ENCODE measurements at places on chromosomes 12 and 14.

- DNase-seq, result peak; percentile 48
Measured at GRCh38 chr12:104360157-104360556, 56.6 kb downstream of the EID3 start.

GRCh38 chr14:94120667-94121340, 8.6 kb downstream of the IFI27L2 start:
- DNase-seq, result peak; percentile 52

DNA sequence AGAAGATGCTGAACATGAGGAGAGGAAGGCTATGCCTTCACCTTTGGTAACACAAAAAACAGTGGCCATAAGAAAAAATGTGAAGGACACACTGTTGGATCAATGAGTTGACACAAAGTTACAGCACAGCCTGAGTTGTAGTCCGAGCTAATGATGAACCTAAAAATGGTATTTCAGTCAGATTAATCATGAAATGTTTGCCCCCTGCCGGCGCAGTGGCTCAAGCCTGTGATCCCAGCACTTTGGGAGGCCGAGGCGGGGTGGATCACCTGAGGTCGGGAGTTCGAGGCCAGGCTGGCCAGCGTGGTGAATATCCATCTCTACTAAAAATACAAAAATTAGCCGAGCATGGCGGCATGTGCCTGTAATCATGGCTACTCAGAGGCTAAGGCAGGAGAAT, 1.3 kb upstream of the CAPRIN2 start:
- DNase-seq, result no peak

DNA sequence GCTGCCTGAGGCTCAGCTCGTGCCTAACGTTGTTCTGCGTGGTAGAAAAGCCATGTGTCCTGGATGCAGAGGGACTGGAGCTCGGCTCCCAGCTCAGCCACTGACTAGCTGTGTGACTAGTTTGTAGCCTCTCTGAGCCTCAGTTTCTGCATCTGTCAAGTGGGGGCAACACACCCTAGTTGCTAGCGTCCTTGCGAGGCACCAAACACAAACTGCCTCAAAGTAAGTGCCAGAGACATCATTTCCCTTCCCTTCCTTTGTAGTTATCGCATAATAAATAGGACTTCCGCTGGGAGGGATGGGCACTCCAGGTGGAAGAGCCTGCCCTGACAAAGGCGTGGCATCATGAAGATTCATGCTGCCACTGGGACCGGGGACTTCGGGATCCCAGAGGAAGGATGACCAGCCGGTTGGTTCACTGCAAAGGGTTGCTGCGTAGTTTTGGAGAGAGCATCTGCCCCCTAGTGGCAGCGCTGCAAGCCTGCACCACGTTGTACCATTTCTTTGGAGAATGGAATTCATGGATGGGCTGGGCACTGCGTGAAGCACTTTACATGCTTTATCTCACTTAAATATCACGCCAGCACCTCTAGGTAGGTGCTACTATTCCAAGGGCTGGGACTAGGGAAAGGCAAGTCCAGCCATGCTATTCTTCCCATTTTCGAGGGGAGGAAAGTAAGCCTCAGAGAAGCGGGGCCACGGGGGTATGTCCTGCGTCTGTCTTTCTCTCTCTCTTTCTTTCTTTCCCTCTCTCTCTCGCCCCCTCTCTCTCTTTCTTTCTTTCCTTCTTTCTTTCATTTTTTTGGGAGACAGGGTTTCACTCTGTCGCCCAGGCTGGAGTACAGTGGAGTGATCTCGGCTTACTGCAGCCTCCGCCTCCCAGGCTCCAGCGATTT, 4.6 kb downstream of the CCDC197 start:
- DNase-seq, result peak; percentile 59

- no peak for DNase-seq
Measured at GRCh38 chr12:111209811-111210210, 159.1 kb downstream of the PHETA1 start.

DNA sequence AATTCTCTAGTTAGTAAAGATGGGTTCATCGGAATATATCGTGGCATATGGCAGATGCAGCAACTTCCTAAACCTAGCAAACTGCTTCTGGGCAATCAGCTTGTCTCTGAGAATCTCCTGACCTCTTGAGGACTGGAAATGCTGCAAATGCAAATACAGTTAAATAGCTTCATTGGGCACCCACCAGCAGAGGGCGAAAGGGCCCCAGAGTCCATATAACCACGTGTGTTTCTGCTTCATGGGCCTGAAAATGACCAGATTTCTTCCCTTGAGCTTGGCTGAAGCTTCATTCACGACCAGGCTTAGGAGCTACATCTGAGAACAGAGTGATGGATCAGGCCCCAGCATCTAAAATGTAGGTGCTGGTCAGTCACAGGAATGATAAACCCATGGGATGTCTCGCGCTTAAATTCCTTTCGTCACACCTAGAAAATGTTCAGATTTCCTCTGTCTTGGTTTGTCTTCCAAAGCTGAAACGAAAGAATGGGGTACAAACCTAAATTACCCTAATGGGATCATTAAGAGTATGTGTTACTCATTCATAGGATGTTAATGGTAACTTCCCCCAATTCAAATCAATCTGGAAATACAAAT, 1482.5 kb upstream of the TMEM132C start:
- peak; percentile 65 for DNase-seq

- DNase-seq, result no peak
Measured at GRCh38 chr12:62044450-62045135, 215.6 kb upstream of the USP15 start.

GRCh38 chr14:92794547-92794941, 439 bp downstream of the GOLGA5 start:
- DNase-seq, result no peak

GRCh38 chr14:92430686-92431085, 82.9 kb upstream of the RIN3 start:
- no peak for DNase-seq

GRCh38 chr14:80584744-80585505, 356.6 kb downstream of the CEP128 start:
- peak; percentile 57 for DNase-seq

GRCh38 chr12:52531566-52532300, 11.5 kb upstream of the KRT5 start:
- DNase-seq, result no peak

GRCh38 chr12:42564556-42564955, 25.0 kb downstream of the PRICKLE1 start:
- DNase-seq, result no peak

DNA sequence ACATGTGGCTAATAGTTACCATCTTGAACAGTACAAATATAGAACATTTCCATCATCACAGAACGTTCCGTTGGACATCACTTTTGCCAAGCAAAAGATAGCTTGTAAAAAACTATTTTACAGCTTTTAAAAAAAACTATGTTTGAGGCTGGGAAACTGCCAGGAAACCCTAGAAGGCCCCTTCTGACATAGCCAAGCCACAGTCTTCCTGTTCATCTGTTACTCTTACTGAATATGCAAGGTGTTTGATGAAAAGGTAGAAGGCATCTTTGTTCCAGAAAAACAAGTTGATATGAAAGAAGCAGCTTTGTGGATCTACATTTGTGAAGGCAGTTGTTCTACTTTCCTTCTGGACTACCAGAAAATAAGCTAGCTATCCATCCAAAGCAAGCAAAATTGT, 23.6 kb upstream of the WNK1 start:
- DNase-seq, result no peak

GRCh38 chr12:94255006-94255405, 106.6 kb downstream of the PLXNC1 start:
- no peak for DNase-seq

- no peak for DNase-seq
Measured at GRCh38 chr14:71410578-71411284, 503.5 kb downstream of the PCNX1 start.

DNA sequence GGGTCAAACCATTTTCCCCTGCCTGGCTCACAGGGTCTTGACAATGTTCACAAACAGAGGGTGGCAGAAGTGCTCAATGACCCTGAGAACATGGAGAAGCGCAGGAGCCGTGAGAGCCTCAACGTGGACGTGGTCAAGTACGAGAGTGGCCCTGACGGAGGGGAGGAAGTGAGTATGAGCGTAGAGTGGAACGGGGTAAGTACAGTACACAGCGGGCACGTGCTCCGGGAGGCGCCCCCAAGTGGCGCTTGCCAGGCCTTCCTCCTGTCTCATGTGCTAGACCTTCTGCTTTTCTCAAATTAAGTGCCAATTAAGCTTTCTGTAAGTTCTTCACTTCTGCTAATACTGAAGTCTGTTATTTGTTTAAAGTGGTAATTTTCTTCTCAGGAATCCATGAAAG, 35.9 kb downstream of the XRCC3 start:
- DNase-seq, result no peak

- DNase-seq, result no peak
Measured at GRCh38 chr12:108806346-108806745, 51.0 kb downstream of the SSH1 start.

DNA sequence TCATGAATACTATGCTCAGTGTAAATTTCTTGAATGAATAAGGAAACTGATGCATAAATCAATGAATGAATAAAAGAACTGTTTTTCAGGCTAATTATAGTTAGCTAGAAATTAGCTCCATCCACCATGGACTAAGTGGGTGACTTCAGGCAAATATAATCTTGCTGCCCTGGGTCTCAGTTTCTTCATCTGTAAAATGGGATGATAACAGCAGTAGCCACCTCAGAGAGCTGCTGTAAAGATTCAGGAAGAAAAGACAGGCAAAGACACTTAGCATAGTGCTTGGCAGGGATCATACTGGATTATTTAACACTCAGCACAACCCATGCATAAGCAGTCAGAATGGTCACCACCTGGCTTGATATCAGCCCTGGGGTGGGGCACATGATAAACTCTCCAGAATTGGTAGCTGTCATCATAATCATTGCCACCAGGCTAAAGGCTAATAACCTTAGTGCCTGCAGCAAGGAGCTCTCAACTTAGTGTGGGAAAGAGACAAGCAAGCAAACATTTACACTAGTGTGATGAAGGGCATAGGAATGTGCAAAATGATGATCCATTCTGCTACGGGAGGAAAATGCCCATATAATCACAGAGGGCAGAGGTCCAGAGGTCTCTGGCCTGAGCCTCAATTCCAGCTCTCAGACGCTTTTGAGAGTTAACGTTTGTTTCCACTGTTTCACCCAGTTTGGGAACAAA, 234.7 kb upstream of the TBX3 start:
- DNase-seq, result peak; percentile 55

DNA sequence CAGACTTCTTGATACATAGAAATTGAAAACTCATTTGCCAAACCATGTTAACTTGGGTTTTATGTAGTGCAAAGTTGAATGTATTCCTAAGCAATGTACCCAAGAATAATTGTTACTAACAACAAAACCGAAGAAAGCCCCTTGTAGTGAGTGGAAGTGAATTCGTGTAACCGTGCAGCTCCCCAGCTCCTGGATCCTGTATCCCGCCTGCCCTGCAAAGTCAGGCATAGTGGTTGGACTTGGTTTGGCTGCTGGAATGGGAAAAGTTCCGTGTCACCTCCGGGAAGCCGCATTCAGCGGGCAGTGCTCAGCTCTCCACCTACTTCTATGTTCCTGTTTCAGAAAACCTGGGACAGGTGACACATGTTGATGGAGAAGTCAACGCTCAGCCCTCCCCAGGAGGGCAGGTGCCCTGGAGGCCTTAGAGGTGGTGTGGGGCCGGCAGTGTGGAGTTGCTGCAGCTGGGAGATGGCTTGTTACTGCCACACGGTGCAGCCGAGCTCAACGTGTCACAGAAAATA, 29.2 kb upstream of the C14orf180 start:
- DNase-seq, result no peak

DNA sequence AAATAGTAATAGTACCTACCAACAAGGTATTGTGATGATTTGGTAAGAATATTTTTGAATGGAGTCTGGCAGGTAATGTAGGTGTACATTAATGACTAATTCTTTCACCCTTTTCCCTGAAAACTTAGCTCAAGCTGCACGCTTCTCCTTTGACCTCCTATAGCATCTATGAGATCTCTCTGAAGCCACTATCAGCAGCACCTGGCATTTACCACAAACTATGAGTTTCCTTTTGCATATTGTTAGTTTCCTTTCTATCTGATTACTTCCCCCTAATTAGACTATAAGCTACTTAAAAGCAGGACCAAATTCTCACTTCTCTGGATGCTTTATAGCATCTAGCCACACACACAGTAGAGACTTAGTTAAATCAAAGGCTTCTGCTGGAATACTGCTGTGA, 48.1 kb downstream of the SLC8A3 start:
- no peak for DNase-seq

- no peak for DNase-seq
Measured at GRCh38 chr12:6883683-6884082, 10.6 kb upstream of the SPSB2 start.

DNA sequence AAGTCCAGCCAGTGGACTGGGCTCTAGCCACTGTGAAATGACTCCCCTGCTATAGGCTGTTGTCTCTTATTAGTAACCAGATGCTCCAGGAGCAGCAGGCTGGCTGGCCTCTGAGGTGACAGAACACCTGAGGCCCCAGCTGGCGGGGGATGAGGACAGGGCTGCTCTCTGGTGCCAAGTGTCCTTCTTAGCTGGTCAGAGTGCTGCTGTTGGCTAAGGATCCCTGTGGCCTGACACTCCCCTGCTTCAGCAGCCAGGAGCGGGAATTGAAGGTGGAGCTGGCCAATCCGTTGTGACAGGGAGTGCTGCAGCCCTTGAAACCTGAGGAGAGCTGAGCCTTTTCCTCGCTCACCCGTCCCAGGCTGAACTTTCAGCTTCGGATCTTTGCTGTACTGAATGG, 30.7 kb downstream of the TMEM229B start:
- no peak for DNase-seq

DNA sequence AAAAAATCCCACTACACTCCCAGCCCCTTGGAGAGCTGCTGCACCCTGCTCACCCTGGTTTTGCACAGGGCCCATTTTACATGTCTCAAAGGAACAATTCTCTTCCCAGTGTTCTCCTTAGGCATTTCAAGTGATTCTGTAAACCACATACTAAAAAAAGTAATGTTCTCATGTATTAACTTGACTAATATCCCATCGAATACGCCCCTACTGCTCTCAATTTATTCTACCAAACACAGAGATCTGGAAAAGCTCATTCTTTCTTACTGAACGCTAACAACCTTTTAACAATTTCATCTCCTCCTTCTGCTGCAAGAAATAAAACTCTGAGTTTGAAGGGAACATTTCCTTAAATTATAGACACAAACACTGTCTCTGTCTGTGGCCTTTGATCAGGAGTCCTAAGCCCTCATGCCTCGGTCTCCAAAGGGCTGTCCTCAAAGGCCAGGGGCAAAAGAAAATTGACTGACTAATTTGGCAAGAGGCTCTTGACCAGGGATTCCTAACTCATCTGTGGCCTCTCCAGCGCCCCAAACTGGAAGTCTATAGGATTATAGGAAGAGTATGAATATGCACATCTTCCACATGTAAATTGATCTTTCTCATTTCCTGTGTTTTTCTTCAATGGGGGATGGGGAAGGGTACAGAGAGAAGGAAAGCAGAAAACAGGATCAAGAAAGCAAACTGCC, 17.1 kb upstream of the TSPAN11 start:
- no peak for DNase-seq

GRCh38 chr12:2834581-2835491, at the start of gene NRIP2:
Gene NRIP2 (minus strand): TSS chr12:2835035. CDS start chr12:2834983, 52 bp downstream.
- DNase-seq, result no peak

- peak; percentile 66 for DNase-seq
Measured at GRCh38 chr12:113727651-113728061, 238.5 kb downstream of the RBM19 start.
